ENCODE measurements at places on chromosomes 5 and 9. TPM values are rescaled to one million over a fixed set of nuclear protein-coding genes. Genes with fewer than 3 reads are reported as not detected.

CAPSL gene
- total RNA-seq: 1.2 TPM

DNA sequence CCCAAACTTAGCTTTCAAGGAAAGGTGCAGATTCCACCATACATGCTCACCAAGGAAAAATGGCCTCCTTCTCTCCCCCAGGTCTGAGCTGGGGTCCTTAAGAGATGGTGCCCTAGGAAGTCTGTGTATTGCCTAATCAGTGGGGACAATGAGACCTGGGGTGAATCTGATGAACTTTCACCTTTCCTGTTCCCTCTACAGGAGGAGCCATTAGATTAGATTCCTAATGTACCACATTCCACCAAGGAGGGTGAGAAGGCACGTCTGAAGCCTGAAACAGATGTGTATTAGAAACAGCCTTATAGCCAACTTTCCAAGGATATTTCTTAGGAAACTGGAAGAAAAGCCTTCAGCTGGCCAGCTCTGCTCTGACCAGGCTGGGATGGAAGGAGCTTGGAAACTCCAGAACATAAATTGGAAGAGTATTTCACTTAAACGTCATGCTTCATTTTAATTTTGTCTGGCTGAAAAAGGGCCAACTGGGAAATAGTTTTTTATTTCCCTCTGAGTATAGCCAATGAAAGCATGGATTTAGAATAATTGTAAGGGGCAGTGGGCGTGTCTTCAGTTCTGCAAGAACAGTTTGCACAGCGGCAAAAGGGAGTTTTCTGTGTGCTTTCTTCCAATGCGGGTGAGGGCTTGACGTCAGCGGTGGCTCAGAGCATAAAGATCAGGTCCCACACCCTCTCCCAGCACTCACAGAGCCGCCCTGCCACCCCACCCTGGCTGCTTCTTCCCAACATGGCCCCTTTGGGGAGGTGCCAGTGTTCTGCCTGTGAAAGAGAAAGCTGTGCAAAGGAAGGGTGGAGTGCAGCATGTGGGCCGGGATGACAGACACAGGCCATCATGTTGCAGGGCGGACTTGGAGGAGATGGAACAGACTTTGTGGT, 210.9 kb downstream of the ESM1 start:
- H3K4me1 ChIP-seq: peaks cover 4% of the 10 kb centered on the region
- H3K4me3 ChIP-seq: no peak overlapping the region
- peaks cover 57% of the 10 kb centered on the region for H3K27me3 ChIP-seq
- H3K36me3 ChIP-seq: no peaks in the 10 kb centered on the region
- H3K27ac ChIP-seq: no peak overlapping the region

- H3K27ac ChIP-seq: no peak overlapping the region
- H3K4me3 ChIP-seq: no peak overlapping the region
- H3K36me3 ChIP-seq: no peaks in the 10 kb centered on the region
Observed at GRCh38 chr9:84817038-84817437, 147.5 kb downstream of the NTRK2 start.

DNA sequence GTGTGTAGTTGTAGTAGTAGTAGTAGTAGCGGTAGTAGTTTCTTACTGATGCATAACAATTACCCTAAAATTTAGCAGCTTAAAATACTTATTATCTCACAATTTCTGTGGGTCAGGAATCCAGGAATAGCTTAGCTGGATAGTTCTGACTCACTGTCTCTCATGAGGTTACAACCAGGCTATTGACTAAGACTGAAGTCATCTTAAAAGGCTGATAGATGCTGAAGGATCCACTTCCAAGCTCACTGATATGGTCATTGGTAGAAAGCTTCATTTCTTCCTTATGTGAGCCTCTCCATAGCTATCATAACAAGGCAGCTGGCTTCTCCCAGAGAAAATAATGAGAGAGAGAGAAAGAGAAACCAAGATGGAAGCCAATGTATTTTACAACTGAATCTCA, 147.5 kb upstream of the FBXL17 start:
- H3K4me1 ChIP-seq: no peaks in the 10 kb centered on the region
- H3K27ac ChIP-seq: no peak overlapping the region
- H3K27me3 ChIP-seq: no peaks in the 10 kb centered on the region
- H3K36me3 ChIP-seq: no peaks in the 10 kb centered on the region
- DNase-seq: no peak

HSD17B4 gene
- total RNA-seq: 81.1 TPM

DNA sequence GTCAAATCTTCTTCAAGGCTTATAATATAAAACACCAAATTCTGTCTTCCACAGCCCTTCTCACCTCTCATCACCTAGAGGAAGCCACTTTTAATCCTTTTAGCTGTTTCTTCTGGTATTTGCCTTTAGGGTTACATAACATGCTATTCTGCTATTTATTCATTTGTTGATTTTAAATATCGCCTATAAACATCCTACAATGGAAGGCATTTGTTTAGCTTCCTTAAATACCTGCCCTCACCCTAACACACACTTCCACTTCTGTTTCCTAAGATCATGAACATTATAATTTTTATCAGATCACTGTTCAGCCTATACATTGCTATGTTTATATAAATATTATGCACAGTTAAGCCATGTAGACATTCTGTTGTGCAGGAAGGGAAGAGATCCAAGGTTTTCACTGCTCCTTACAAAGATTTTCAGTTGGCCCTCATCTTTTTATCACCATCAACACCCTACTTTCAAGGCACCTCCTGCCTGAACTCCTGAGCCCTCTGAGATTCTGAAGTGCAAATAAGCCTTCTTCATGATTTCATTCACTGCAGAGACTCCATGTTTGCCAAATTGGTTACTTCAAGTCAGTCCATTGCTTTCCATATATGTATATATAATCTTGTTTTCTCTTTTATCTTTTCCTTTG, 356.9 kb upstream of the ACTBL2 start:
- no peak overlapping the region for H3K27ac ChIP-seq
- peaks cover 2% of the 10 kb centered on the region for H3K27me3 ChIP-seq
- H3K4me3 ChIP-seq: no peak overlapping the region
- H3K36me3 ChIP-seq: no peaks in the 10 kb centered on the region
- H3K4me1 ChIP-seq: no peaks in the 10 kb centered on the region

DNA sequence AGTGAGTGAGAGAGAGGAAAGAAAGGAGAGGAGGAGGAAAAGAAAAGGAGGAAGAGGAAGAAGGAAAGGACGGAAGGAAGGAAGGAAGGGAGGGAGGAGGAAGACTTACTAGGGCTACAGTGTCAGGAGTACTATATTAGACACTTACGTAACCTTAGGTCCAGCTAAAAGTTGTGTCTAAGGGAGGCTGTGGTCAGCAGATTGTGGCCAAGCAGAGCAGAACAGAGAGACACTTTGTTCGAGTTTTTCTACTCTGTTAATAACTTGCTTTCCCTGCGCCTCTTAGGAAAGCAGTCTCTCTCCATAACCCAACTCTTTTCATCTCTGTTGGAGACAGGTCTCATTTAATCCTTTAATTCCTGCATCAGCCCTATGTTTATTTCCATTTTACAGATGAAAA, 138.9 kb downstream of the KCNN2 start:
- no peak overlapping the region for H3K27ac ChIP-seq
- H3K36me3 ChIP-seq: no peaks in the 10 kb centered on the region
- no peaks in the 10 kb centered on the region for H3K27me3 ChIP-seq
- H3K4me1 ChIP-seq: no peaks in the 10 kb centered on the region

DNA sequence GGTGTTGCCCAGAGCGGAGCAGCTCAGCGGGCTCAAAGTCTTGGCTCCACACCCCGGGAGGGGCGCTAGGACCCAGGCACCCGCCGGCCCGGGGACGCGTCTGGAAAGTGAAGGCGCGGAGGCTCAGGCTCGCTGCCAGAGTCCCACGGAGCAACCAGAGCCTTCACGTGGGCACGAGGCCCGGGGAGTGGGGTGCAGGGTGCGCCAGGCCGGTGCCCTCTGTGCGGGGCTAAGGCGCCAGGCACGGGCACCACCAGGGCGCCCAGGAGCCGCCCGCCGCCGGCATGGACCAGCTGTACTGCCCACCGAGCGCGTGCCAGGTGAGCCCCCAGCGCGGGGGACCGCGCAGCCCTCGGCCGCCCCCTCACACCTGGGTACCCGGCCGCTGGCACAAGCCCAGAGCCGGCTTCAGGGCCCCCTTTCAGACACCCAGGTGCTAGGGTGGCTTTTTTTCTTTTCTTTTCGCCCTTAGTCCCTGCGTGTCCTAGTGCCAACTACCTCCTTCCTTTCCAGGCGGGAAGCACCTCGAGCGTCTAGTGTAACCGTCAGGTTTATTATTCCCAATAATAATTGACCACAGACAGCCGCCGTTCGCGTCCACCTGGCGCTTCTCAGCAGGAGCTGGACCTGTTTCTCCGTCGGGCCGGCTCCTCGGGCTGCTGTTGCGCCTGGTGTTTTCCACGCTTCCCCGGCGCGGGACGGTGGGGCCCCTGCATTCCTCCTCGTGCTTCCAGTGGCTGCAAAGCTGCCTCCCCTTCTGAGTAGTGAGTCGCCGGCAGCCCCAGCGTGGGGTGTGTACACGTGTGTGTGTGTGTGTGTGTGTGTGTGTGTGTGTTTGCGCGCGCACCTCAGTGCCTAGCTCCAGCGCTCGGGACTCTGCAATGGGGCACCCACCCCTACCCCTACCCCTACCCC, 30.1 kb upstream of the PDE8B start:
- no peak for DNase-seq
- no peak overlapping the region for H3K27ac ChIP-seq
- H3K36me3 ChIP-seq: no peaks in the 10 kb centered on the region
- H3K4me3 ChIP-seq: peak overlapping the region; percentile 8
- no peaks in the 10 kb centered on the region for H3K4me1 ChIP-seq

DNA sequence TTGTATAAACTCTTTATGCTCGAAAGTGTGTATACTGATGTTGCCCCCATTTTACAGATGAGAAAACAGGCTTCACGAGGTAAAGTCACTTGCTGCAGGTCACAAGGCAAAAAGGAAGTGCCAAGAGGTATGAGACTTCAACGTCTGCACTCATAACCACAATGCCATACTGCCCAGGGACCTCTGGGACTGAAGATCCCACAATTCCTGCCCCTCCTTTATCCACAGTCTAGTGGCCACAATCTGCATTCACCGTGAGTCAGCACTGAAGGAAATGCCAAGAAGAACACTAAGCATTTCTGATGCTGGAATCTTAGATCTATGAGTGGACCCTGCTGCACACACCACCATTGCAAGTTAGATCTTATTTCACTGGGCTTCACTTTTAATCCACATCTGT, 37.3 kb downstream of the MED27 start:
- H3K27ac ChIP-seq: no peak overlapping the region
- H3K4me1 ChIP-seq: no peaks in the 10 kb centered on the region
- no peaks in the 10 kb centered on the region for H3K36me3 ChIP-seq
- no peak for DNase-seq

STK32A gene
- total RNA-seq: not detected

DNA sequence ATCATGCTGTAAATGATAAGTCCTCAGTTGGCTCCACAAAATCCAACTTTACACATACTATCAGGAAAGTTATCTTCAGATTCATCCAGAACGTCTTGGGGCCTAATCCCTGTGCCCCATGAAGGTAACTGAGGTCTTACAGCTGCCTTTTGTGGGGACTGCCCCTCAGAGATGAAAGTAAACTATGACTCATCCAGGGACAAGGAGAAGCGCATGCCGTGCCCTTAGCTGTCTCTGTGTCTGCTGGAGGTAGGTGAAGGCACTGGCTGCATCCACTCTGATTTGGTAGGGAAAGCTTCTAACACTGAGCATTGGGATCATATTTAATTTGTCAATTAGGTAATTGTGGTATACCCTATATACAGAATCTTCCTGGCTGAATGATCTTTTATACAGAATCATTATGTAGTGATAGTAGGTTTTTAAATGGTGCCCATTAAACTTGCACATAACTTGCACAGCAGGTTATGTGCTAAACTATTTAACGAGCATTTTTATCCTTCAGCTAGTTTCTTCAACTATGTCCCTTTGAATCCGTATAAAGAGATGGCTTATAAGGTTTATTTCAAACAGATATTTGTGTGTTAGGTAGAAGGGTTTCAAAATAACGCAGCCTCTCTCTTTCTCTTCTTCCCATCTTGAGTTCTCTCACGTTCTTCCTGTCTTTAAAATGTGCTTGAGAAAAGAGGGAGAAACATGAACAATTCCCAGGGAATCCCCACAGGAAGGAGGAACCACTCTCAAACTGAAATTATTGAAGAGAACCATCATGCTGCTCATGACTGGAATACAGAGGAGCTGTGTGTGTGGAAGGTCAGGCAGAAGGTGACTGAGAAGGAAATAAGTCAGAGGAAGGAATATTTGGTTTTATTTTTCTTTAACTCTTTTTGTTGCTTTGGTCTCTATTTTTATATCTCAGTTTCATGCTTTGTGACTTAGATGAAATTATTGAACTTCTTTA, 250.9 kb downstream of the CD180 start:
- no peak overlapping the region for H3K27ac ChIP-seq
- peaks cover 8% of the 10 kb centered on the region for H3K4me1 ChIP-seq
- peaks cover 34% of the 10 kb centered on the region for H3K27me3 ChIP-seq
- peaks cover 3% of the 10 kb centered on the region for H3K36me3 ChIP-seq

DNA sequence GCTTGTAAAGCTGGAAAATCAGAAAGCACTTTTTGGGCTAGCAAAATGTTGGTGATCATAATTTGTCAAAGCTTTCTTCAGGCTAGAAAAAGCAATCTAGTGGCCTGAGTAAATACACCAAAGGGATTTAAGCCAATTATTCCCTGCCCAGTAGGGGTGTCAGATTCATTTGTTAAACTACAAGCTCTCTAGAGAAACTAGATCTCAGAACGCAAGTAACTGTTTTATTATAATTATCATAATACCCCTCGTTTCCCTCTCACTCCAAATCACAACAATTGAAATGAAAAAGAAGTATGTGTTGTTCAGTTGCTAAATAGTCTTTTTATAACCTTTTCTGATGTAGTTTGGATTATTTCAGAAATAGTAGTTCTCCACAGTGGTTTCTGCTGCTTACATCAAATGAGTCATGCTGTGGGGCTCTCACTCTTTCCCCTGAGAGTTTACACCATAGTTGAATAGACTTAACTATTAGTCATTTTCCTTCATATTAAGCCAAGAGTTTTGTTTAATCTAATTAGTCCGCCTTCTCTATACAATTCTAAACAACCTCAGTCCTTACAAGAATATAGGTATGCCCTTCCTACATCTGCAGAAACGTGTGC, 918.6 kb upstream of the DMAC1 start:
- no peaks in the 10 kb centered on the region for H3K36me3 ChIP-seq
- no peak overlapping the region for H3K4me3 ChIP-seq
- H3K27me3 ChIP-seq: no peaks in the 10 kb centered on the region
- H3K27ac ChIP-seq: no peak overlapping the region

DNA sequence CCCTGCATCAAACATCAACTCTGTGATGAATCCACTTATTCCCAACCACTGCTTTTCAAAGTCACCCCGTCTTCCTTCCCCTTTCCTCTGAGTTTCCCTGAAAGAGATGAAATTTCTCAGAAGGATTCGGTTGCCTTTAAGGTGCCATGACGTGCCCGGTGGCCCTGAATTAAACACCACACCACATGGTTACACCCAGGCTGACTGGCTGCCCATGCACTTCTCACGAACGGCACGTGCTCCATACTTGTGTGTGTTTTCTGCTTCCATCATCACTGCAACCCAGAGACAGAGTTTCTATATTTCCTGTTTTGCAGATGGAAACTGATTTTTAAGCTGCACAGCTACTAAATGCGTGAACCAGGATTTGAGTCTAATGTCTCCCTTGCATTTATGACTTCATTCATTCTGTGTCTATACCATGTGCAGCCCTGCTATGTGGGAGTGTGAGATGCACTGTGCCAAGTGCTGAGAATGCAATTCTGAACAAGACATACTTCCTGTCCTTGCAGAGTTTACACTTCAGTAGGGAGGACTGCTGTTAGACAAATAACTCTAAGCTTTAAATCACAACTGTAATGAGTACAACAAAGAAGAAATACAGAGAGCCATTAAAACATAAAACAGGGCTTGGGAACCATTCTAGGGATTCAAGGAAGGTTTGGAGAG, 162.9 kb downstream of the NXNL2 start:
- no peaks in the 10 kb centered on the region for H3K4me1 ChIP-seq
- H3K36me3 ChIP-seq: no peaks in the 10 kb centered on the region
- no peaks in the 10 kb centered on the region for H3K27me3 ChIP-seq
- no peak for DNase-seq

All from activated T-helper 2 cell treated with anti-CD3 and anti-CD28 coated beads, Interferon-gamma antibody, Interleukin-2, Interleukin-4, amounts not matched to agents 10 μg/mL and 5 μg/mL and 100 μg/mL, durations not matched to agents 14 hours and 24 hours and 36 hours (primary cell).